ENCODE measurements at places on chromosomes 3 and 15.

- DNase-seq, result no peak
Measured at GRCh38 chr3:32835961-32836360, 18.2 kb downstream of the TRIM71 start.

DNA sequence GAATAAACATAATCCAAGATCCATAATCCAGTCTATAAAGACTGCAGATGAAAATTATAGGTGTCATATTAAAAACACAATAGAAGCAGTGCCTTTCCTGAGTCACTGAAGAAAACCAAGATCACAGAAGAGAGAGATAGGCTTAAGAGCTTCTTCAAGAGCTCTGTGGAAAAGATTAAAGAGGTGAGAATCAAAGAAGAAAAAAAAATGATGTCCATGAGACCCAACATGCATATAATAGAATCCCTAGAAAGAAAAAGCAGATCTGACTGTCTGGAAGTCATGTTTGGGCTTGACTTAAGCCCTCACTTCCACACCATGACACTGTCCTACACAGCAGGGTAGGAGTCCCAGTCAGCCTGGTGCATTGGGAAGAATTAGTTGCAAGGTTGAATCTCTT is 205.6 kb upstream of the PROK2 start:
- no peak for DNase-seq

GRCh38 chr15:63434576-63435186 is 53.0 kb upstream of the CA12 start:
- no peak for DNase-seq

DNA sequence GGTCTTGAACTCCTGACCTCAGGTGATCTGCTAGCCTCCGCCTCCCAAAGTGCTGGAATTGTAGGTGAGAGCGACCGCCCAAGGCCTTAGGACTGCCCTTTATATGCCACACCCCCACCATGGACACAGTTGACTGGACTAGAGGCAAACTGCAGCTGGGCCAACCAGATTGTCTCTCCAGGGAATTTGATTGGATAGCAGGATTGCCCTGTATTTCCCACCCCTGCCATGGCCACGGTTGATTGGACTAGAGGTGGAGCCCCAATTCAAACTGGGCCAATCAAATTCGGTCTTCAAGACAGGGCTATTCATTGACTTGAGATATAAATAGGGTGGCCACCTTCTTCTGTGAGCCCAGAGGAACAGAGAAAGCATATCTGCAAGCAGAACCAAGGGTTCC is 6.9 kb upstream of the CLPX start:
- no peak for DNase-seq

- DNase-seq, result no peak
Measured at GRCh38 chr3:123084738-123085237, 18.0 kb downstream of the PDIA5 start.

DNA sequence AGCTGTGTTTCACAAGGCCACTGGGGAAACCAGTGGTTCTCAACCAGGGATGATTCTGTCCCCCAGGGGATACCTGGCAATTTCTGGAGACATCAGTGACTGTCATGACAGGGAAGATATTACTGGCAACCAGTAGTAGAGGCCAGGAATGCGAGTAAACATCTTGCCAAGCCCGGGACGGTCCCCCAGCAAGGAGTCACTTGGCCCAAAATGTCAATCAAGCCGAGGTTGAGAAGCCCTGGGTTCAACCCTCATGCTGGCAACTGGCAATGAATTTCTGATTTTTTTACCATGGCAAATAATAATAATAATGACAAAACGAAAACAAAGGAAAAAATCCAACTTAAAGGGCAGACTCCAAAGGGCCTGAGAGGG is 65.5 kb upstream of the RPL32 start:
- DNase-seq, result no peak

GRCh38 chr3:72013084-72013483 is 228.1 kb upstream of the PROK2 start:
- no peak for DNase-seq

- peak; percentile 88 for DNase-seq
Measured at GRCh38 chr3:112293368-112294321, at the start of gene SLC9C1. SLC9C1 (minus strand) TSS chr3:112294216; CDS start chr3:112286791, 7,425 bp downstream.

DNA sequence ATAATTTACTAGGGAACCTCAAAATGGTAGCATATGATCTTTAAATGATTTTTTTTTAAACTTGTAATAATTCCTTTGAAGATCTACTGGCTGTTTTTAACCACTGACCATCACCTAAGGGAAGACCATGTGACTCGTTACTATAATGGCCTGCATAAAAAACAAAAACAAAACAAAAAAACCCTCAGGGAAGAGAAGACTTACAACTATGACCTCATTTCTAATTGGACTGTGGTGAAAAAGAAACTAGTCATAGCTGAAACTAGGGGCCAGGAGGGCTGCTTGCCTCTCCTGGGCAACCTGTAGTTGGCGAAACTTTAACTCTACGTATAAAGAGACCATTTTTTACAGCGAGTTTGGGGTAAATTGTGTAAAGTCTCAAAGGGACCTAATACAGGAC is 23.0 kb downstream of the PAQR9 start:
- no peak for DNase-seq

DNA sequence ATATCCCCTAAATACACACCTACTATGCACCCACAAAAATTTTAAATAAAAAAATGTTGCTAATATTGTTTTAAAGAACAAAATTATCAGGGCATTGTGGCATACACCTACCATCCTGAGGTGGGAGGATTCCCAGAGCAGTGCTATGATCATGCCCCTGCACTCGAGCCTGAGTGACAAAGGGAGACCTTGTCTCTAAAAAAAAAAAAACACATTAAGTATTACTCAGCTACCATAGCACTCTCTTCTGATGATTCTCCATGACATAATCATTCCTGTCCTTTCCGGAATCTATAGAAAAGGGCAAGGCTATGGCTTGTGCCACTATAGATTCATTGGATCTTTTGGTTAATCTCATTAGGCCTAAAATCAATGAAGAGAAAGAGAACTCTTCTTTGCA is 77.4 kb downstream of the ACAP2 start:
- no peak for DNase-seq

DNA sequence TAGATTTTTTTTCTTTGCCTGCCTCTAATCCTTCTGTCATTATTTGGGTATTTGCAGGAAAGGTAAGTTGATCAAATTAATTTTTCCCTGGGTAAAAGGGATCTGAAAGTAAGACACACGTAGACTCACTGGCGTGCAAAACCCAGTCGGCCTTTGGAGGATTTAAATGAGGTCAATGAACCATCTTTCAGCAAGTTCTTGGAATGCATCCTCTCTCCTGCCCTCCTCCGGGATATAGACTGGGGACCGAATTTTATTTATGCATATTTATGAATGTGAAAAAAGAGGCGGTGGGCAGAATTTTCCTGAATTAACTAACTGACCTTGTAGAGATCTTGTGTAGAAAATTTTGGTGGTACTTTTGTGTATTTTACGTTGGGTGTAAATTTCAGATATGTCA is 2.2 kb downstream of the CADM2 start:
- DNase-seq, result peak; percentile 23

- no peak for DNase-seq
Measured at GRCh38 chr3:35733341-35733740, 94.0 kb downstream of the ARPP21 start.

DNA sequence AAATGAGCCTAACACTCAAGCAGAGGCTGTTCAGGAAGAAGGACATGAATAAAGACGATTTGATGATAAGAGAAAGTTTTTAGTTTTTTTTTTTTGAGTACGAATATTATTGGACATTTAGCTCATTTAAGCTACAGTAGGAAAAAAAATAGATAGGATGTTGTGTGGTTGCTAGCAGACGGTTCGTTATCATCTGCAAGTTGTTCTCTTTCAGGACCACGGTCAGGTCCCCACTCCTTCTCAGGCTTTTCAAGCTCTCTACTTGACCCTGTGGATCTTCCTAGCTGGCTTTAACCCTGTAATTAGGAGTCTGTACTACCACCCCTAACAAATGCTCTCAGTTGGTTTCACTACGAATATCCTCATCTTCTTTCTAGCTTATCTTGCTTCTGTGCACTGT is 1.1 kb downstream of the KCNH8 start:
- peak; percentile 34 for DNase-seq
